ENCODE measurements at places on chromosomes 3 and 15.
A peak's percentile ranks its signal among the peaks of the same experiment; 100 is the strongest.

GRCh38 chr15:80776420-80777045 is 2.6 kb upstream of the CEMIP start:
- peak; percentile 71 for DNase-seq

- DNase-seq = no peak
Observed at GRCh38 chr3:13461169-13462124, 18.7 kb upstream of the HDAC11 start.

GRCh38 chr3:127888564-127889107 is 26.4 kb upstream of the KBTBD12 start:
- no peak for DNase-seq

DNA sequence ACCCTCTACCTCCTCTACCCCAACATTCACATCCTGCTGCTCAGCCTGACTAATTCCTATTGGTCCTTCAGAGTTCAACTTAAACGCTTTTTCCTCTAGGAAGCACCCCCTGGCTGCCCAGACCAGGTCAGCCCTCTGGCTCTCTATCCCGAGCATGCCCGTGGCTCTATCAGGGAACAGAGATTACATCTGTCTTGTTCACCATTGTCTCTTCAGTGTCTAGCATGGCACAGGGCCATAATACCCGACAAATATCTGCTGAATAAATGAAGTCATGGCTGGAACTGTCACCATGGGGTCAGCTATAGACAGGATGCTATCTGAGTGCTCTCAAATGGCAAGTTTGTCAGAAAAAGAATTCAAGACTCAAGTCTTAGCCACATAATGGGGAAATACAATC is 296.9 kb upstream of the CHRNA7 start:
- peak; percentile 71 for DNase-seq

DNA sequence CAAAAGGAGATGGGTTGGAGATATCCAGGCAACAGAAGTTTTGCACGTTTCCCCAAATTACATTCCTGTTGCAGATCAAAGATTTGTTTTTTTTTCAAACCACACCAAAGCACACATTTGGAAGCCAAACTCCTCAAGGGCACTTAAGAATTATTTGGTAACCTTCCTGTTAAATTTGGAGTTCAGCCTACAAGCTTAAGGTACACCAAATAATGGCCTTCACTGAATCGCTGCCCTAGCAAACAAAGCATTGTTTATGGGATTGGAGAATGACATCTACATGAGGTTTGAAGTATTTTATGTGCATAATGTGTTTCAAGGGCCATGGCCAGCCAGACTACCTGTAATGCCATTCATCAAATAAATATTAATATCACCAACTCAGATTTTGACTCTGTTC is 357.9 kb downstream of the RORA start:
- no peak for DNase-seq

GRCh38 chr15:72365844-72366243 is 10.0 kb downstream of the HEXA start:
- peak; percentile 31 for DNase-seq

DNA sequence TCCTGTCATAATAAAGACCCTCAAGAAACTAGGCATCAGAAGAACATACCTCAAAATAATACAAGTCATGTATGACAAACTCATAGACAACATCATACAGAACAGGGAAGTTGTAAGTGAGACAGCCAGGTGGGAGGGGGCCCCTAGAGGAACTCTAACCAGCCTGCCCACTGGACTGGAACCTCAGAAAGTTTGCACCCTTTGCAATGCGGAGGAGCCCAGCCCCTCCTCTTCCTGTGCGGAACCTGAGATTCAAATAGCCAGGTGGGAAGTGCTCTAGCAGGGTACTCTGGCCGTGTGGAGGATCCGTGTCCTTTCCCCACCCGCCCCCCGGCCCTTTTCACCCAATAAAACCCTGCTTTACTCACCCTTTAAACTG is 387.0 kb upstream of the CBLB start:
- DNase-seq = no peak

DNA sequence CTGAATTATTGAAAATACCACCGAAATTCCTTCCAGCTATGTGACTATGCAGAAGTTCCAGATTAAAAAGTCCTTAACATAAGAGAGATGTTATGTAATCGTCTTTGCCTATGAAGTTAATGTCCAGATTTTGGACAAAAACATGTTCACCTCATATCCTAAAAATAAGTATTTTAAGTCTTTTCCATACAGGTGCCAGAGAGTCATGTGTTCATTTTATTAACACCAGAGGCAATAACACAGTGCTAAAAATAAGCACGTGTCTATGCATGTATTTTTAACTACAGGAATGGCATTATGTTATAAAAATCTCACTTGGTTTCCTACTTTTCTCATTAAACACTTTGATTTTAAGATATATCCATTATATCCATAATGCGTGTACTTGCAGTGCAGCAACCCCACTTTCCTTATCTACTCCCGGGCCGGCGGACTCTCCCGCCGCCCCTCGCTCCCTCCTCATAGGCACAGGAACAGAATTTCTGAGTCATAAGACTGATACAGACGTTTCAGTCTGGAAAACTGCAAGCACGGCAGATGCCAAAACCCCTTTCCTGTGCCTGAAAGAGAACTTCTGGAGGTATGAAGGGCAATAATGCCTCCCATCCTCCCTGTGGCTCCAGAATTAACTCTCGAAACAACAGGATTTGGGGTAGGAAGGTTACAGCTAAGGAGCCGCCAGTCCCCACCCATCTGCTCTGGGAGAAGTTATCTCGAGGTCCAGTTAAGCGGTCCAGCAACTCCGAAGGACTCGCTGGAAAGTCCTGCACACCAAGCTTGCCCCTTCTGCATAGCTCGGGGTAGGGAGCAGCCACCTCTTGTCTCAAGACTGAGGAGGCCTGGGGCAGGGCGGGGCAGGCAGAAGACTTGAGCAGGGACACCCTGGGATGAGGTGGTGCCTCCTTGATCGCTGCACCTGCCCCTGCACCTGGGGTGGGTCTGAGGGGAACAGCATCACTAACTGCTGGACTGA is 22.3 kb upstream of the PSTPIP1 start:
- no peak for DNase-seq

- peak; percentile 85 for DNase-seq
Observed at GRCh38 chr3:58332575-58333188, at the start of gene PXK. PXK (plus strand) TSS chr3:58332892; CDS start chr3:58332989, 97 bp downstream.

DNA sequence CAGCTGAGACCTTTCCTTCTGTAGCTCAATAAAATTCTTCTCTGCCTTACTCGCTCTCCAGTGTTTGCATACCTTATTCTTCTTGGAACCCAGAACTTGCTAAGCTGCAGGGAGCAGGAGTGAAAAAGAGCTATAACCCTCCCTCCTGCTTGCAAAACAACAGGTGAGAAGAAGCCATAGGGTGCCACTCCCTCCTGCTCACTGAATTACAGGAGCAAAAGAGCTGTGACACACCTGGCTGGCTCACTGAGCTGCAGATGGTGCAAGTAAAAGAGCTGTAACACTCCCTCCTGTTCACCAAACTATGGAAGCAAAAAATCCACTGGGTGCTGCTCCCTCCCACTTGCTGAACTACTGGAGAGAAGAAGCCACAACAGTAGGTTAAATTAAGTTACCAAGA is 44.2 kb upstream of the C2CD4B start:
- no peak for DNase-seq

DNA sequence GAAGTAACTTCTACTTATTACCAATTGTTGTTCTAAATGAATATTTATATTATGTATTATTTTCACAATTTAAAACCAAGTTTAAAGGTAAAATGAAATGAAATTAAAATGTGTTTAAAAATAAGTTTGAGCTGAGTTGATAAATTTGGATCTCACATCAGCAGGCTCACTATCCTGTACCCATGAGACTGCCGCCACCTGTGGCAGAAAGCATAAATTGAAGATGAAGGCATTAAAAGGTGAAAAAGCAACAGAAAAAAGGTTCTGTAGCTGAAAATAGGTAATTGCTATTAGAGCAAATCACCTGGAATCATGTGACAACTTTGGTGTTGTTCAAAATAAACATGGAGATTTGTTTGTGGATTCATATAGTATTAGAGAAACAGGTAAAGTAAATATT is 133.0 kb upstream of the CADM2 start:
- DNase-seq = no peak

GRCh38 chr3:108283006-108283405 is 13.3 kb upstream of the HHLA2 start:
- DNase-seq = no peak

GRCh38 chr15:70486451-70487386 is 276.6 kb downstream of the UACA start:
- peak; percentile 41 for DNase-seq

- peak; percentile 84 for DNase-seq
Observed at GRCh38 chr15:31326875-31327668, 437 bp downstream of the KLF13 start.

DNA sequence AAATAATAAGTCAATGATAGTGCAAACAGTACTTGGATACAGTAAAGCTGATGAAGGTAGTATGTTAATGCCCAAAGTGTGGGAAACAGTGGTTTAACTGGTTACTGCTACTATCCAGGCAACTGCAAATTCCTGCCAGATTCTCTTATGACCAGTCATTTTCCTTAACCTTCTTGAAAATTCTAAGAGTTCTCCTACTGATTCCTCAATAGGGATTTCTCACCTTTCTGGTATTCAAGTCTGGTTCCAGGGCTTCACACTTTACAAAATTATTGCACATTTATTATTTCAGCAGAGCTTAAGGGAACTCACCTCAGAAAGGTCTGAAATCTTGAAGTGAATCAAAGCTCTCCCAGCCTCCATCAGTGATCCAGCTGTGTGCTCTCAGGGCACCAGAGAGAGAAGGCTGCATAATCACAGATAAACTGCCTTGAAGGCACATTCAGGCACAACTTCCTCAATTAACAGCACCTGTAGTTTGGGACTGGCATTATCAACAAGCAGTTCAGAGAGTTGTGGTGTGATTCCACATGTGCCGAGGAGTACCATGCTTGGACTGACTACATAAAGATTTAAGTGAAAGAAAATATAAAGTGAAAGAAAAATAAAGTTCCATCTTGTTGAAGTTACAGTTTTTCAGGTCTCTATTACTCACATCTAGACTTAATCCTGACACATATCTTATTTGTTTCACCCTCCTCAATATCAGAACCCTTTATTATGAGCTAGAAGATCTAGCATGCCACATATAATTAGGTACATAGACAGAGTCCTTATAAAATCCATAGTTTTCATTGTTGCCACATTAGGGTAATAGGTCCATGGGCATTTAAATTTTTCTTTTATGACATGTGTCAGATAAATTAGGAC is 59.5 kb upstream of the TIPARP start:
- DNase-seq = no peak

- DNase-seq = no peak
Observed at GRCh38 chr3:177530908-177531307, 333.6 kb upstream of the TBL1XR1 start.

DNA sequence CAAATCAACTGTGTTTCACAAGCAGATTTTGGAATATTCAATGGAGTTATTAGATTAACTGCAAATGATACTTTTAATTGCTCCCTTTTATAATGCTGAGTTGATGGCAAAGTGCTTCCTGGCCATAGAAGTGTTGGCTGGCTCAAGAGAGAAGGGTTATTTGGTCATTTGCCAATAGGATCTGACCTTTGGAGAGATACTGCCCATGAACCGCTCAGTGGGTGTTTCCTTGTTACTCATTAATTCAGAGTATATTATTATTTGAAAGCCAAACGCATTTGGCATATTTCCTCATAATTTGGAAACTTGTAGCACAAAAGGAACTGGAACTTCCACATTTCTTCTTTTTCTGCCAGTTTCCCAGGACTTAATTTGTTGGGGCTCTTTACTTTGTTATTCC is 234.7 kb downstream of the CDIN1 start:
- no peak for DNase-seq

Measured in globus pallidus (tissue), 1 donor.